ENCODE measurements at places on chromosomes 16 and 17.

- DNase-seq = no peak
Observed at GRCh38 chr17:46158323-46159296, 34.6 kb downstream of the KANSL1 start.

- DNase-seq = no peak
Observed at GRCh38 chr16:87050142-87050541, 267.1 kb downstream of the C16orf95 start.

GRCh38 chr17:75077072-75077495 is 10.7 kb upstream of the SLC16A5 start:
- DNase-seq = no peak

DNA sequence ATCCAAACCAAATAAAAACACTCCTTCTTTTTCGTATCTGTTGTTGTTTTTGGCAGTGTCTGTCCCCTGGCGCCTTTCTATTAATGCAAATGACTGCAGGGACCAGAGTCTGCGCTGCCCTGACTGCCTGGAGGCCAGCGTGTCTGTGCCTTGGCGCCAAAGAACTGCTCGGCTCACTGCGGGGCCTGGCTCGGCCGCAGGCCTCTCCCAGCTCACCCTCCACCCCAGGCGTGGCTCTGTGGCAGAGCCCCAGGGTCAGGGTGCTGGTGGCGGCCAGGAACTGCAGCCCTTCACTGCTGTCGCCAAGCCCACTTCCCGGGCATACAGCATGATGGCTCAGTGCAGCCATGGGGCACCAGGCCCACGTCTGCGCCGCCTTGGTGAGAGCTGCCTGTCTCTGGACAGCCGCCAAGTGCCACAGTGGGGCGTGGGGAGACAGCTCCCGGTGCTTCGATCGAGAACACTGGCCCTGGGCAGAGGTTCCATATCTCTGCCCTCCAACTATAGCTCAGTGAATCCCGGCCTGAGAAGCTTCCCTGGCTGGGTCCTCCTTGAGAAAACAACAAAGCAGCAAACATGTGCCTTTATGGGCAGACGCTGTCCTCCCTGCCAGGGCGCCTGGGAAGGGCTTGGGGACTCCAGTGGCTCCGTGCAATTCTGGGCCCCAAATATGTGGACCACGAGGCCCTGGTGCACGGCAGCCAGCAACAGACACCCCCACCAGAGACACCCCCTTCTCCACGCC is 11.1 kb downstream of the CANT1 start:
- no peak for DNase-seq

DNA sequence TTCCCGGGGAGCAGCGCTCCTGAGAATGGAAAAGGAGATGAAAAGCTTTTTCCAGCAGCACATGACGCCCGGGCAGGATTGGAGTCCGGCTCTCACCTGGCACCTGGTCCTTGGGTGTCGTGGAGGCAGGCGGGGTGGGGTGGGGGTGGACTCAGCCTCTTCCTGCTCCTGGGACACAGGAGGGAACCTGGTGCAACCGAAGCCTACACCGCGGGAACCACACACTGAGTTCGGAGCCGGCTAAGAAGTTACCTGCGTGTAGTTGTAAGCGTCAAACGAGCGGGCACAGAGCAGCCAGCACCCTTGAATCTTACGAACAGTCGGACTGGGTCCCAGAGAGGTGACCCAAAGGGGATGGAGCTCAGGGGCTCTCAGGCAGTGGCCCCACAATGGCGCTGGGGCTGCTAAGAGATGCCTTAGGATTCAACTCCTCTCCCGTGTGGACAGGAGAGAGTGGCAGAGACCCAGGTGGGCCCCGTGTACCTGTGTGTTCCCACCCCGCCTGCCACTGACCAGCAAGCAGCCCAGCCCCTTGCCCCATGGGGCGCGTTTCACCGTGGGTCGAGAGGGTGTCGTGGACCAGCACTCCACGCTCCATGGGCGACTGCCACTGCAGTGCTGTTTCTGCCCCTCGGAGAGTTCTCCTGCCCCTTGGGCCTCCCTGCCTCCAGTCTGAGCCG is 105.8 kb upstream of the METRNL start:
- no peak for DNase-seq

GRCh38 chr16:53053967-53054669 is 673 bp upstream of the CHD9 start:
- DNase-seq = peak; percentile 19

DNA sequence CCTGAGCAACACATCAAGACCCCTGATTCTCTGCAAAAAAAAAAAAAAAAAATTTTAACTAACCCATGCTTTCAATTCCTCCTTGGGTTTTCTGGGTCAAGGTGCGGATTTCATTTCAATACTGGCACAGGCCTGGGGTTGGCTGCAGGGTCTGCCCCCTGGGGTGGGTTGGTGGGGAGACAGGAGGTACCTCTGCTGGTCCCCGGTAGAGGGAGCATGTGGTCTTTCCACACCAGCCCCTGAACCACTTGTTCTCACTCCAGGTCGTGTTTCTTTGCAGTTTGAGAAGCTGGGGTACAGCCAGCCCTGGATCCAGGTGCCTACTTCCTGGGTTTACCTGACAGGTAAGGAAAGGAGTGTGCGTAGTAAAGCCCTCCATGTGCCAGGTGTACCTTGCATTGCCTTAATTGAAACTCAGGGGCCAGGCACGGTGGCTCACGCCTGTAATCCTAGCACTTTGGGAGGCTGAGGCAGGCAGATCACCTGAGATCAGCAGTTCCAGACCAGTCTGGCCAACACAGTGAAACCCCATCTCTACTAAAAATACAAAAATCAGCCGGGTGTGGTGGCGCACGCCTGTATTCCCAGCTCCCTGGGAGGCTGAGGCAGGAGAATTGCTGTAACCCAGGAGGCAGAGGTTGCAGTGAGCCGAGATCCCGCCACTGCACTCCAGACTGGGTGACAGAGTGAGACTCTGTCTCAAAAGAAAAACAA is 21.8 kb downstream of the SDR42E2 start:
- no peak for DNase-seq

DNA sequence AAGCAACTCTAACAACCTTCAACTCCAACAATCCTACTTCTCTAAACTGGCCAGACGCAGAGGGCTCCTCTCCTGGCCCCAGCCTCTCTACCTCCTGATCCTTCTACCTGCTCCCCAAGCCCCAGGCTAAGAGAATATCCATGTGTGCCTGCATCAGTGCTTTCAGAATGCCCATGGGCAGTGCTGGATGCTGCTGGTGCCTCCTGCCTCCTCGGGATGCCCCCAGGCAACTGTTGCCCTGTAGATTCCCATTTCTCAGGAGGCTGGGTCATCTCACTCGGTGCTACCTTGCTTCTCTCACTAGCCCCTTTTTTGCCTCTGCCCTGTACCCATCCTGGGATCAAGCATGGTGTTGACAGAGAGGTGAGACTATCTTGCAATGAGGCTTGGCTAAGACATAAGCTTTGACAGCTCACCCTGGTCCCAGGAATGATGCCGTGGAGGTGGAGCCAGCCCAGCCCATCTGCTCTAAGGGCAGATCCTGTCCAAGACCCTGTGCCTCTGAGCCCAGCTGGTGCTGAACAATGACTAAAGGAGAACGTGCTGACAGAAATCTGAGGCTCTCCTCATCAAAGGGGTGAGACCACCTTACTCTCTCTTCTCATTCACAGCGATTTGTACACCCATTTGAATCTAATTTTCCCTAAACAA is 19.4 kb upstream of the SUPT4H1 start:
- DNase-seq = no peak

- no peak for DNase-seq
Observed at GRCh38 chr16:968620-969019, 2.2 kb downstream of the LMF1 start.

GRCh38 chr17:52957411-52957810 is 798.9 kb upstream of the CA10 start:
- no peak for DNase-seq

- DNase-seq = no peak
Observed at GRCh38 chr17:74759243-74759801, 10.9 kb downstream of the NHERF1 start.

- no peak for DNase-seq
Observed at GRCh38 chr17:31444026-31444425, 52.6 kb downstream of the RAB11FIP4 start.

- no peak for DNase-seq
Observed at GRCh38 chr16:14649816-14650215, 17.1 kb downstream of the BFAR start.

GRCh38 chr16:28609631-28610594 is at the start of gene SULT1A1:
Gene SULT1A1, minus strand, starts transcription at chr16:28610044. Its CDS starts 1,189 bp downstream, at chr16:28608855.
- DNase-seq = no peak

DNA sequence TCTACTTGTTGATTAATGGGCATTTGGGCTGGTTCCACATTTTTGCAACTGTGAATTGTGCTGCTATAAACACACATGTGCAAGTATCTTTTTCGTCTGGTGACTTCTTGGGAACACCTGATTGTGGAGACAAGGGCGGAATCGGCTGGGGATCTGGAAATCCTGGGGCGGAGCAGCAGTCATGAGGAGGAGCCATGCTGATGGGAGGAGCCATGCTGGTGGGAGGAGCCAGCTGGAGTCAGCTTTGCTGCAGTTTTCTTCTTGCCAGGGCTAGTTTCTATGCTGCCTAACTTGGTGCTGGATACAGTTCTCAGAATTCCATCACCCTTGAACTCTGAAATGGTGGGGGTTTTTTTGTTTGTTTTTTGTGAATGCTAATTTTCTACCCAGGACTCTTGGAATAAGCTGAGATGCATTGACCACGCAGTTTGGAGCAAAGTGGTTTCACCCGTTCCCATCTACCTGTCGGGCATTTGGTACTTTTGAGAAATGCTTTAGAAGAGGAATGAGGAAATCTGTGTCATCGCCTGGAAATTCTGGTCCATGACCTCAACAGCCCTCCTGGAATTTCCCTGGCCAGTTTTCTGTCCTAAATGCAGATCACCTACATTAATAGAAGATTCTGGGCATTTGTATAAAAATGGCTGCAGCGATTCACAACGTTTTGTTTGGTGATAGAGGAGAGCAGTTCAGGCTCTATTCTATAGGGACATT is 217.4 kb upstream of the ZFHX3 start:
- no peak for DNase-seq

DNA sequence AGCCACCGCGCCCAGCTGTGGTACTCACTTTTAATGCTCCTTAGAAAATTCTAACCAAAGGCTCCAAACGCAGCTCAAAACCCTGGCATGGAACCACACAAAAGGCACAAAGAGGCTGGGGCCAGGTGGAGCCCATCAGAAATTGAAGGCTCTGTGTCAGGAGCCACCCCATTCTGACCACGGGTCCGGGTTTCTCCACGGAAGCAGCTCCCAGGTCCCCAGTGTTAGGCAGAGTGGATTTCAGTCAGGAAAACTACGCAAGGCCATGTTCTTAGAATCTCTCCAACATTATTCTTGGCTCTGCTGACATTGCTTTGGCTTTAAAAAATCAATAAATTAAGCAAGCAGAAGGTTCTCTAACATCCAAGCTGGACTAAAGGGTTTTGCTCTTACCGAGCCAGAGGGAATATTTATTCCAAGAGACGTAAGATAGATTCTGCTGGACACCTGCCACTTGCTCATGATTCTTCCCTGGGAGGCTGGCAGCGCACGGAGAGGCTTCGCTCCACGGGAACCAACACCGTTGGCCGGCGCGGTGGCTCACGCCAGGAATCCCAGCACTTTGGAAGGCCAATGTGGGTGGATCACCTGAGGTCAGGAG is 93.5 kb downstream of the NXN start:
- no peak for DNase-seq

- DNase-seq = no peak
Observed at GRCh38 chr16:54412037-54412436, 125.5 kb upstream of the IRX3 start.

DNA sequence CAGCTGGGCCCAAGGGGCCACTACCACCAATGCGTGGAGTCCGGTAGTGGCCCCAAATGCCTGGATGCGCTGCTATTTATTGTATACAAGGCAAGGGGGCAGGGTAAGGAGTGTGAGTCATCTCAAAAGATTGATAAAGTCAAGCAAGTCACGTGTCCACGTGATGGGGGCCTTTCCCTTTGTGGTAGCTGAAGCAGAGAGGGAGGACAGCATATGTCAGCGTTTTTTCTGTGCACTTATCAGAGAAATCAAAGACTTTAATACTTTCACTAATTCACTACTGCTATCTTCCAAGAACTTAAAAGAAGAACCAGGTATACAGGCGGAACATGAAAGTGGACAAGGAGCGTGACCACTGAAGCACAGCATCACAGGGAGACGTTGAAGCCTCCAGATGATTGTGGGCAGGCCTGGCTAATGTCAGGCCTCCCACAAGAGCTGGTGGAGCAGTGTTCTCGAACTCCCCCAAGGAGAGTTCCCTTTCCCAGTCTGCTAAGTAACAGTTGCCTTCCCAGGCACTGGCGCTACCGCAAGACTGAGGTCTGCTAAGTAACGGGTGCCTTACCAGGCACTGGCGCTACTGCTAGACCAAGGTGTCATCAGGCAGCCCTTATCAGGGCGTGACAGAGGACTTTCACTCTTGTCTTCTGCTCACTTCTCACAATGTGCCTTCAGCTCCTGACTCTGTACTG is 10.8 kb upstream of the ASB16 start:
- peak; percentile 38 for DNase-seq

DNA sequence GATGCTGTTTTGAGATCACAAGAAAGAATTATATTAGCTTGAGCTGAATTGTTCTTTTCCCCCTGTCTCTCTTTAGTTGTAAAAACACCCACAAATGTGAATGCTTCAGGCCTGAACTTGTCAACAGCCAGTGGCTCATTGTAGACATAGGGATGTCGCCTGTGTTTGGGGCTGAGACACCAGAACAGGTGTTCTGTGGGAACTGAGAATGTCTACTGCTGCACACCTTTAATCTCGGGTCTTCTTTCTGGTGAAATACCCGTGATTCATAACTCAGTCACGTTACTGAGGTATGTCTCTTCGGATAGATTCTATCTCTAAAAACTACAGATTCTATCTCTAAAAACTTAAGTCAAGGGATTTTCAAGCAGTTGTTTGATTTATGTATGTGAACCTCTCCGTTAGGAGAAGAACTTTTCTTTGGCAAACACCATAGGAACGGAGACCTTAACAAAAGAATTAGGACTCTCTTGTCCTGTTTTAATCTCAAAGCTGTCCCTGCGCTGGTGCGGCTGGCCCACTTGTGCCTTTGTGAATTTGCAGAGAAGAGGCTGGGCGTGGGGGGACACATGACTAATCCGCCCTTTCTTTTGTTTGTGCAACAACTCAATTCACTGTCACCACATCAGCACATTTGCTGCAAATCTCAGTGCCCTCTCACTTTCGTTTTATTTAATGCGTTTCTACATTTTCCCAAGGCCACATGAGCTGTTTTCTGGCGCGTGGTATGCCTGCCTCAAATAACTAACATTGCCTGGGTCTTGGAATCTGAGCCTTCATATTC is 643.0 kb downstream of the MAF start:
- DNase-seq = peak; percentile 44

- no peak for DNase-seq
Observed at GRCh38 chr17:8488901-8489300, 53.2 kb downstream of the NDEL1 start.

DNA sequence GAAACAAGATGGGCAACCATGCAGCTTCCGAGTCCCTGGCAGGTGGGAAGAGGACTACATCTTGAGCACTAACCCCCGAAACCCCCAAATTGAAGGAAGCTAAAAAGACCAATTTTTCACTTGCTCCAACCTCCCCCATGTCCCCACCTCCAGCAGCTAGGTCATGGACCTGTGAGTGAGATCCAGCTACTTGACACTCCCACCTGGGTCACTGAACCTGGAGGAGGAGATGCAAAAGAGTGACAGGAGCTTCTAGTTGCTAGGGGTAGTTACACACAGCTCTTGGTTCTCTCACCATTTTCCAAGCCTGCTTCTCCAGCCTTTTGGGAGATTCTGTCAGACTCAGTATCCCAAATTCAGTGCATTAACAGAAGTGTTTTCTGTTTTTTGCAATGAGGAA is 11.2 kb downstream of the PDZD9 start:
- no peak for DNase-seq

GRCh38 chr16:12573730-12574383 is 229.8 kb downstream of the CPPED1 start:
- peak; percentile 76 for DNase-seq

Measured in stimulated activated CD4-positive, alpha-beta T cell treated with anti-CD3 and anti-CD28 coated beads, Interleukin-4, amount 100 ng/mL, for 24 hours (primary cell).